ENCODE measurements at places on chromosomes 12 and 14.

DNA sequence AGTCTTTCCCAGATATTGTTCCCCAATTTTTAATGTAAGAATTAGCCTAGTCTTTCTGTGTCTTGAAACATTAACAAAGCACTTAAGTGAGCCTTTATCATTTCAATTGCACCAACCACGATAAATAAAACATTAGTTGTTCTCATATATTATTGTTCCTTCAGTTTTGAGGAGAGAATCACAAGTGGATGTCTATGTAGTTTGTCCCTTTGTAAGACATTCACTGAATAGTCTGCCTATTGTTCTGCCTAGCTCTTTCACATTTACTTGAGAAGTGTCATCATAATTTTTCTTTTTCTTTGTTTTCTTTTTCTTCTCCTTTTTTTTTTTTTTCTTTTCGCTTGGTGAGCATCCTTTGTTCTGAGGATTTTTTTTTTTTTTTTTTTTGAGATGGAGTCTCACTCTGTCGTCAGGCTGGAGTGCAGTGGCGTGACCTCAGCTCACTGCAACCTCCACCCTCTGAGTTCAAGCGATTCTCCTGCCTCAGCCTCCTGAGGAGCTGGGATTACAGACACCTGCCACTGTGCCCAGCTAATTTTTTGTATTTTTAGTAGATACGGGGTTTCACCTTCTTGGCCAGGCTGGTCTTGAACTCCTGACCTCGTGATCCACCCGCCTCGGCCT, 129.7 kb downstream of the SYT1 start:
- DNase-seq = no peak

- DNase-seq = no peak
Observed at GRCh38 chr14:59022144-59022543, 166.3 kb upstream of the DAAM1 start.

DNA sequence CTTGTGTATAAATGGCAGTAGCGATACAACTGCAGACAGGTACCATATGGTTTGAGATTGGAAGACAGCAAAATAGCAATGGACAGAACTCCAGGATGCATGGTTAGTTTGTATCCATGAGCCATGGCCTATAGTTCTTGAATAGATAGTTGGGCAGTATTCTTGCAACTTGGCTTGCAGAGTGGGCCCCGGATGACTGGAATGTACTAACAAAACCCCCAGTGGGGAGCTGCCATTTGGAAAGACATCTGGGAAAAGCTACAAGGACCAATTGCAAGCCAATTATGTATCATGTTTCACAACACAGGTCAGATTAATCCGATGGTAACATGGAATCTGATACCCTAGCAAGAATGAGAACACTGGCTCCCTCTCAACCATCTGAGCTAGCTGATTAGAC, 279.6 kb downstream of the RERGL start:
- DNase-seq = no peak

- DNase-seq = no peak
Observed at GRCh38 chr12:7091660-7092228, 501 bp downstream of the C1R start.

- no peak for DNase-seq
Observed at GRCh38 chr14:55336691-55337090, 65.5 kb downstream of the FBXO34 start.

DNA sequence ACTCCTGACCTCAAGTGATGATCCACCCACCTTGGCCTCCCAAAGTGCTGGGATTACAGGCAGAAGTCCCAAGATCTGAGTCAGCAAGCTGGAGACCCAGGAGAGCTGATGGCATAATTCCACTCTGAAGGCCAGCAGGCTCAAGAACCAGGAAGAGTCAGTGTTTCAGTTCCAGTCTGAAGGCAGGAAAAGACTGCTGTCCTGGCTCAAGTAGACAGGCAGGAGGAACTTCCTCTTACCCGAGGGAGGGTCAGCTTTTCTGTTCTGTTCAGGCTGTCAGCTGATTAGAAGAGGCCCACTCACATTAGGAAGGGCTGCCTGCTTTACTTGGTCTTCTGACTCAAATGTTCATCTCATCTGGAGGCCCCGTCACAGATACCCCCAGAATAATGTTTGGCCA, 206.0 kb upstream of the MYL2 start:
- DNase-seq = no peak

DNA sequence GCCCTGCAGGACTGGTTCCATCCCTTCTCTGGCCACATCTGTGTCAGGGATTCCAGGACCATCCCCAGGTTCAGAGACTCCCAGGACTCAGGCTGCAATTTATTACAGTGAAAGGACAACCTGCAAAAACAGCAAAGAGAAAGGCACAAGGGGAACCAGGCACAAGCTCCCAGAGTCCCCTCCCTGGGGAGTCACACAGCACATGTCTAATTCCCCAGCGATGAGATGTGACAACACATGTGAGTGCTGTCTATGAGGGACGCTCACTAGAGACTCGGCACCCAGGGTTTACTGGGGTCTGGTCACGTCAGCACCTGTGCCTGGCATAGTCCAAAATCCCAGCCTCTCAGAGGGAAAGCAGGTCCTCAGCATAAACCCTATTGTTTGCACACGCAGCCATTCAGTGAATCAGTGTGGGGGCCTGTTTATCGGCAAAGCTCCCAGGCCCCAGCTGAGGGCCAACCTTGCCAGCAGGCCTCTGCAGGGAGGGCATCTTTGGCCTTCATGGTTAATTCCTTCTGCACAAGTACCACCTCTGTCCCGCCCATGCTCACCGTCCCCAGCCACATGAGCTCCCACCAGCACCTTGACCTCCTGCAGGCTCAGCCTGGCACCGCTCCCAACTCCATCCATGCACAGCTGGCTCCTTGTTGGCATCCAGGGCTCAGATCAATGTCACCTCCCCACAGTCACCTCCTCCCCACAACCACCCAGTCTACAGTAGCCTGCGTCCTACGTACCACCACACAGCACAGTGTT, 198.9 kb upstream of the SFSWAP start:
- DNase-seq = no peak

DNA sequence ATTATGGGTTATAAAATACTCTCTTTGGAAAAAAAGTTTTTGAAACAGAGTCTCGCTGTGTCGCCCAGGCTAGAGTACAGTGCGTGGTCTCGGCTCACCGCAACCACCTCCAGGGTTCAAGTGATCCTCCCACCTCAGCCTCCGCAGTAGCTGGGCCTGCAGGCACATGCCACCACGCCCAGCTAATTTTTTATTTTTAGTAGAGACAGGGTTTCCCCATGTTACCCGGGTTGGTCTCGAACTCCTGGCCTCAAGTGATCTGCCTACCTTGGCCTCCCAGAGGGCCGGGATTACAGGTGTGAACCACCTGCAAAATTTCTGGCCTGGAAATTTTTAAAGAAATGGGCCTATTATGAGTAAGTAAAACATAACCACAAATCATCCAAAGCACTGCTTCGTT, 3.8 kb downstream of the USP15 start:
- no peak for DNase-seq

GRCh38 chr14:50335989-50336824, 24.1 kb downstream of the DMAC2L start:
- no peak for DNase-seq

GRCh38 chr12:94421868-94422740, 37.6 kb downstream of the CEP83 start:
- no peak for DNase-seq

DNA sequence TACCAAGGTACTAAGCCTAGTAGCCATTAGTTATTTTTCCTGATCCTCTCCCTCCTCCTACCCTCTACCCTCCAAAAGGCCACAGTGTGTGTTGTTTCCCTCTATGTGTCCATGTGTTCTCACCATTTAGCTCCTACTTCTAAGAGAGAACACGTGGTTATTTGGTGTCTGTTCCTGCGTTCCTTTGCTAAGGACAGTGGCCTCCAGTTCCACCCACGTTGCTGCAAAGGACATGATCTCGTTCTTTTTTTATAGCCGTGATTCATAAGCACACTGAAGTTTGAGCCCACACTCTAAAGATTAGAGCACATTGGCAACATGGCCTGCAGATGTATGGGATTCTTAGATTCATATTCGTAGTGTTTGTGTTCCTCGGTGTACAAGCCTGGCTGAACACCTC, 8.1 kb upstream of the STX2 start:
- DNase-seq = no peak

- no peak for DNase-seq
Observed at GRCh38 chr14:51277753-51278415, 37.8 kb downstream of the TMX1 start.

DNA sequence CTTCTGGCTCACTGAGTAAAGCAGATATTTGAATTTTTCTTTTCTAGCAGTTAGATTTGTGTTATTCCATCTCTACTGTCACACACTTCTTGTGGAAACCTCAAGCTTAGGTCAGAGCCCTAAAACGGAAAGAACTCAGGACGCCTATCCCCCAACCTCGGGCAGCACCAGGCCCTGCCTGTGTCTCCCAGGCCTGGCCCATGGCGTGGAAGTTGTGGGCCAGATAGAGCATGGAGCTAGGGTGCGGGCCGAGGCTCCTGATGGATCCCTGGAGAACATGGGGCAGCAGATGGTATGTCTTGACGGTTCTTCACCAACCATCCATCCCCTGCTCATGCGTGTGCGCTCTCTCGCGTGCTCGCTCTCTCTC, 20.6 kb downstream of the P2RX4 start:
- no peak for DNase-seq

DNA sequence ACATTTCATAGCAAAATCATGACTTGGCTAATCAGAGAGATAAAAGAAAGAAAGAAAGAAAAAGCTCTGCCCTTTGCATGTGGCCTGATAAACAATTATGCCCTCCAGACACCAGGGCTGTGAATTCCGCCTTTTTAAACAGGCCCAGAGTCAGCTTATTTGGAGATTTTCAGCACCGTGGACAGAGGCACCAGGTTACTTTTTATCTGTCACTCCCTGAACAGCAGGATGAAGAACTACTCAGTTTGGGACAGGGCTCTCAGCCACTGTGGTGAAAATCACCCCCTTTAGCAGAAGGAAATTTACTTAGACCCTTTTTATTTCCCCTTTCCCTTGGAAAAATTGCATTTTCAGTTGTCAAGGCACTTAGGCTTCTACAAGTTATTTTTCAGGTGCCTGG, 359.9 kb downstream of the NRXN3 start:
- no peak for DNase-seq

- no peak for DNase-seq
Observed at GRCh38 chr14:91018481-91018880, 42.0 kb downstream of the RPS6KA5 start.

DNA sequence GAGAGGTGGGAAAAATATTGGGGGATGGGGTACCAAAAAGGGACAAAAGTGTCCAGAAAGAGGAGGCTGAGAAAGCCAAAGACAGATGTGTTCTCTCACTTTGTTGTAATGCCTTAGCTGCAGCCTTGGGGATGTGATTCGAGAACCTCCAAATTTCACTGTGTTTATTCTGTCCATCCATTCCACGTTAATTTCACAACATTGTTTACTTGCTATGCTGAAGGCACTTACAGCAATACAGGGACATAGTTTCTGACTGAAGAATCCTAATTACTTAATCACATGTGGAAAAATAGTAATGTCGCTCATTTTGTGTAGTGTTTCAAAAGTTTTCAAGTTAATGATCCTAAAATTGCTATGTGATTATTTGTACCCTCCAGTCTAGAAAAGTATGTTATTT, 146.2 kb upstream of the SLC38A2 start:
- DNase-seq = no peak

GRCh38 chr14:90658541-90658967, 157.7 kb downstream of the TTC7B start:
- no peak for DNase-seq

DNA sequence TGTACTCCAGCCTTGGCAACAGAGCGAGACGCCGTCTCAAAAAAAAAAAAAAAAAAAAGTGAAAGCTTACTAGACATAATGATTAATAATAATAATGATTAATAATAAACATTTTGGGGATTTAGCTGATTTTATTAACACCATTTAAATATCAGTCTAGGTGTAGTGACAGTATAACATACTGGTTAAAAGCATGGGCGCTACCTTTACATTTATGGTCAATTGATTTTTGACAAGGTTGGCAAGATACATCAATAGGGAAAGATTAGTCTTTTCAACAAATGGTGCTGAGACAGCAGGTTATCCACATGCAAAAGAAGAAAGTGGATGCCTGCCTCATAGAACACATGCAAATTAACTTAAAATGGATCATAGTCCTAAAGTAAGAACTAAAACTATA, 34.3 kb downstream of the TXNRD1 start:
- peak; percentile 35 for DNase-seq

- peak; percentile 8 for DNase-seq
Observed at GRCh38 chr12:62260733-62261683, 804 bp downstream of the USP15 start.

GRCh38 chr12:52238916-52239646, 6.0 kb downstream of the KRT7 start:
- no peak for DNase-seq

GRCh38 chr14:66087231-66087630, 398.9 kb upstream of the CCDC196 start:
- DNase-seq = no peak

- no peak for DNase-seq
Observed at GRCh38 chr14:75609116-75609515, 30.7 kb downstream of the FLVCR2 start.

DNA sequence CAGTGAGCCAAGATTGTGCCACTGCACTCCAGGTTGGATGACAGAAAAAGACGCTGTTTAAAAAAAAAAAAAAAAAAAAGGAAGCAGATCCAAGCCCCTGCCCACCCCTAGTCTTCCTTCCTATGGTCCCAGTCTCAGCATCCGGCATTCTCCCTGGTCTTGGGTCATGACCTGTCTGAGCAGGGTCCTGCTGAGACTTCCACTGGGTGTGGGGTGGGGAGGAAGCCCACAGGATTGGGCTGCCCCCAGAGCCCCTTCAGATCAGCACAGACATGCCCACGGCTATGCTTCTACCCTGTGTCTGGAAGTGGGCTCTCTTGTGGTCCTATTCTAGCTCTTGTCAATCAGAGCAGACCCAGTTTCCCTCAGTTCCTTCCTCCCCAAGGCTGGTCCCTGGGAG, 12.6 kb upstream of the PLEK2 start:
- no peak for DNase-seq

DNA sequence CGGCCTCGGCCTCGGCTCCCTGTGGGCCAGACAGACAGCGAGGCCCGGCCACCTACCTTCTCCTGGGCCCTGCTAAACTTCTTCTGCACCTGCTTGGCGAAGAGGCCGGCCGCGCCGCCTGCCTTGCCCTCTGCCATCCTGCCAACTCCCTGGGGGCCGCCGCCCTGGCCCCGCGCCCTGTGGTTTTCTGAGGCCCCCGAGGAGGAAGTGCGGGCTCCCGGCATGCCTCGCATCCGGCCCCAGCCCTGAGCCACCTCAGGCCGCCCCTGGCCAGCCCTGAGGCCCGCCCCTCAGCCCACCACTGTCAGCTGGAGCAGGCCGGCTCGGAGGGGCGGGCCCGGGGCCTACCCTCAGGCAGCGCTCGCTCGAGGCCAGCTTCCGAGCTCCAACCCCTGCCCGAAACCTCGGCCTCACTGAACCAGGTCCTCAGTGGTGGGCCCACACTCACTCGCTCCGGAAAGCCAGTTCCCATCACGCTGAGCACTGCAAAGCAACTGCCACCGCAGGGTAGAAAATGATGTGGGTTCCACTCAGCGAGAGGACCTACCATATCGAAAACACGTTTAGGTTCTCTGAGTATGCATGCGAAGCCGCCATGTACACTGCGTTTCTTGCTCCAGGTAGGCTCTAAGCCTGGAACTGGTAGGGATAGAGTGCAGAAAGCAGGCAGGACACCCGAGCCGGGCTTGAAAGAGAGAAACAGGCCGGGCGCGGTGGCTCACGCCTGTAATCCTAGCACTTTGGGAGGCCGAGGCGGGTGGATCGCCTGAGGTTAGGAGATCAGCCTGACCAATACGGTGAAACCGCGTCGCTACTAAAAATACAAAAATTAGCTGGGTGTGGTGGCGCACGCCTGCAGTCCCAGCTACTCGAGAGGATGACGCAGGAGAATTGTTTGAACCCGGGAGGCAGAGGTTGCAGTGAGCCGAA, at the start of gene BIN2:
Gene BIN2, minus strand, starts transcription at position 209 of the 930 bp plus-strand sequence. Its CDS starts 72 bp downstream, at position 137.
- no peak for DNase-seq

All from Panc1 (cell line).